Activated CD8-positive, alpha-beta T cell treated with anti-CD3 and anti-CD28 coated beads, Interleukin-2, amount 10 ng/mL, durations not matched to agents 7 days and 5 days (primary cell): ENCODE measurements at places on chromosomes 16 and 17. TPM values are rescaled to one million over a fixed set of nuclear protein-coding genes. Genes with fewer than 3 reads are reported as not detected.

DNA sequence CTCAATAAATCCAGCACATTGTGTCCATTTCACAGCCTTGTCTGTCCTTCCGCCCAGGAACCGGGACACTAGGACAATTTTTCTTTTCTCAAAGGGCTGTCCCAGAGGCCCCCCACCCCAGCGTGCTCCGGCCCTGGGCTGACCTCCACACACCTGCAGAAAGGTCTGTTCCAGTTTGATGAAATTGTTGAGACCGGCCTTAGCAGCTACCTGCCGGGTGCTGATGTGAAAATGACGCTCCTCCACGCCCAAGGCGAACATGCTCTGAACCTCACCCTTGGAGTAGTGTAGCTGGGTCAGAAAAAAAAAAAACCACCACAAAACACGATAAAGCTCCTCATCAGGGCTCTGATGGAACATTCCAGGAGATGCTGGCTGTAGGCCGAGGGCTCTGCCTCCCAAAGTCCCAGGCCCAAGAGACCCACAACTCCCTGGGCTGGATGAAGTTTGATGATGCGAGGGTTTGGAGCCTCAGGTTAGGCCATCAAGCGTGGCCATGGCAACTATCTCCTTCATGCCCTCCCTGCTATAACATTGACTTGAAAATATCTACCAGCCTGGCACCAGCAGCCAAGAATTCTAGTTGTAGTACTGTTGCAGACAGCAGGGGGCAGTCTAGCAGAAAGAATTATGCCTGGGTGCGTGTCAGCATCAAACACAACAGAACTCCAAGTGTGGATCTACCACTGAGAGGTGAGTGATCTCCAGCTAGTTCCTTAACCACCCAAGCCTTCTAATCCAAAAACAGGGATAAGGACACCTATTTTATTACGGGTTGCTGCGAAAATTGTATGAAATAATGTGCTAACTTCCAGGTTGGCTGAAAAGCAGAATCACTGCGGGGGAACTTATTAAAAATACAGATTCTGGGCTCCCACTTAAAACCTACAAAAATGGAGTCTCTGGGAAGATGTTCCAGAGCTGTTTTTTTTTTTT, 62.1 kb downstream of the RMI2 start:
- peak; percentile 77 for DNase-seq

The FOXL1 gene
- not detected for total RNA-seq

The ATP1B2 gene
- total RNA-seq, result not detected

GRCh38 chr16:86012221-86012620, 113.3 kb downstream of the IRF8 start:
- no peak for DNase-seq

The EPOP gene
- total RNA-seq, result 11.6 TPM

- DNase-seq, result peak; percentile 30
These were observed 104.4 kb downstream of the IRX5 start for GRCh38 chr16:55035029-55035428.

The YBX2 gene
- 0.37 TPM for total RNA-seq

The NPIPB6 gene
- 0.99 TPM for total RNA-seq

The KRT25 gene
- not detected for total RNA-seq

The NUP93 gene
- total RNA-seq, result 129 TPM

The AMZ2 gene
- 80.0 TPM for total RNA-seq

DNA sequence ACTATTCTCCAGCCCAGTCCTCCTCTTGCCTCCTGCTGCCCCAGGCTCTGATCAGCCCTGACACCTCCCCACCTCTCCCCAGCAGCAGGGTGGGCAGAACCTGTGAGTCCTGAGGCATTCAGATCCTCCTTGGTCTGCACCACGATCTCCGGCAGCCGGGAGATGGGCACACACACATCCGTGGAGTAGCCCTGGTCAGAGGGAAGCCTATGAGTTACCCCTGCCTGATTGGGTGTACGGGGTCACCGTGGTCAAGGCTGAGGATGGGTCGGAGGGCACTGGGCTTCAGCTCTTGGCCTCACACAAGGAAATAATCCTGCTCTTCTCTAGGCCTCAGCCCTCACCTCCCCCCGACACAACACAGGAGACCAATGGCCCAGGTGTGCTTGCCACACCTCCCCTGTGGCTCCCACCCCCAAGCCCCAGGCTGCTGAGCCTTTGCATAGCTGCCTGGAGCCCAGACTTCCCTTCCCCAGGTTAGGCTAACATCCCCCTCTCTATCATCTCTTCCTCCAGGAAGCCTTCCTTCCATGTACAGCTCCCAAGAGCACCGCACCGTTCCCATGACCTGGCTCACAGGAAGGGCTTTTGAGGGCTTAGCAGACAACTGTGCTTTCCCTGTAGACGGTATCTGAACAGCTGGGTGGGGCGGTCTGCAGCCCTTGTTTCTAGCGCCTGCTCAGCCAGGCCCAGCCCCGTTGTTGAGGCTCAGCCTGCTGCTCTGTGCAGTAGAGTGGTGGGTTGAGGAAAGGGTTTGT, 3.7 kb downstream of the LDHD start:
- no peak for DNase-seq

The HS3ST3A1 gene
- total RNA-seq, result not detected
